ENCODE measurements at places on chromosomes 16 and 17.

DNA sequence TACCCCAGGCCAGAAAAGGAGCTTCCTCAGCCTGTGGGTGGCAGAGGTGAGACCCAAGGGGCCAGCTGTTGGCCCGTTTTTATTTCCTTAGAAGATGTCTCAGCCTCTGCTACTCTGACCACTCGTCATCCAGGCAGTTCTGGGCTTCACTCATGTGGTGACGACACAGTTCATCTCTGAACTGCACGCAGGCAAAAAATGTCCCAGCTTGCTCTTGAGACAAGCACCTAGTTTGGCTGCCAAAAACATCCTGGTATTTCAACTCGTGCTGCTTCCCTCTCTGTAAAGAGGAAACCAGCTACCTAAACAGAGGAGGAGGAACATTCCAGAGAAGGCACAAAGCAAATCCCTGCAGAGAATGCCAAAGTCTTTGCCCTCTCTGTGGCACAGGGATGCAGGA, 125.7 kb downstream of the XYLT1 start:
- no peak for DNase-seq

GRCh38 chr16:50393858-50394802, 25.3 kb upstream of the BRD7 start:
- DNase-seq, result no peak

DNA sequence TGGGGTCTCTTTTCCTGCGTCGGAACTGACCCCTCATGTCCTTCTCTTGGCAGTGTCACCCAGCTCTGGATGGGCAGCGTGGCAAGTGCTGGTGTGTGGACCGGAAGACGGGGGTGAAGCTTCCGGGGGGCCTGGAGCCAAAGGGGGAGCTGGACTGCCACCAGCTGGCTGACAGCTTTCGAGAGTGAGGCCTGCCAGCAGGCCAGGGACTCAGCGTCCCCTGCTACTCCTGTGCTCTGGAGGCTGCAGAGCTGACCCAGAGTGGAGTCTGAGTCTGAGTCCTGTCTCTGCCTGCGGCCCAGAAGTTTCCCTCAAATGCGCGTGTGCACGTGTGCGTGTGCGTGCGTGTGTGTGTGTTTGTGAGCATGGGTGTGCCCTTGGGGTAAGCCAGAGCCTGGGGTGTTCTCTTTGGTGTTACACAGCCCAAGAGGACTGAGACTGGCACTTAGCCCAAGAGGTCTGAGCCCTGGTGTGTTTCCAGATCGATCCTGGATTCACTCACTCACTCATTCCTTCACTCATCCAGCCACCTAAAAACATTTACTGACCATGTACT, 13.2 kb downstream of the IGFBP4 start:
- no peak for DNase-seq

- DNase-seq, result no peak
Observed at GRCh38 chr17:62679866-62680377, 52.5 kb downstream of the MRC2 start.

DNA sequence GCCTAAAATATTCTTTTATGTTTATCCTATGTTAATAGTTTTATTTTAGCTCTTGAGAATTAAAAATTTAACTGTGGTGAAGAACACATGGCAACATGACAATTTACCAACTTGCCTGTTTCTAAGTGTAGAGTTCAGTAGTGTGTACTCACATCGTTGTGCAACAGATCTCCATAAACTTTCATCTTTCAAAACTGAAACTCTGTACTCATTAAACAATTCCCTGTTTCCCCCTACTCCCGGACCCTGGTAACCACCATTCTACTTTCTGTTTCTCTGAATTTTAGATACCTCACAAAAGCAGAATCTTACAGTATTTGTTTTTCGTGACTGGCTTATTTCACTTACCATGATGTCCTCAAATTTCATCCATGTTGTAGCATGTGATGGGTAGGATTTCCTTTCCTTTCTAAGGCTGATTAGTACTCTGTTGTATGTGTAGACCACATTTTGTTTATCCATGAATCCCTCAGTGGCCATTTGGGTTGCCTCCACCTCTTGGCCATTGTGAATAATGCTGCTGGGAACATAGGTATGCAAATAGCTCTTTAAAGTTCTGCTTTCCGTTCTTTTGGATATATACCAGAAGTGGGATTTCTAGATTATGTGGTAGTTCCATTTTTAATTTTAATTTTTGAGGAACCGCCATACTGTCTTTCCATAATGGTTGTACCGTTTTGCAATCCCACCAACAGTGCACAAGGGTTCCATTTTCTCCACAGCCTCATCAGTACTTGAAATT, 17.4 kb downstream of the IST1 start:
- no peak for DNase-seq

- peak; percentile 29 for DNase-seq
Observed at GRCh38 chr16:69179328-69180010, 7.5 kb upstream of the SNTB2 start.

DNA sequence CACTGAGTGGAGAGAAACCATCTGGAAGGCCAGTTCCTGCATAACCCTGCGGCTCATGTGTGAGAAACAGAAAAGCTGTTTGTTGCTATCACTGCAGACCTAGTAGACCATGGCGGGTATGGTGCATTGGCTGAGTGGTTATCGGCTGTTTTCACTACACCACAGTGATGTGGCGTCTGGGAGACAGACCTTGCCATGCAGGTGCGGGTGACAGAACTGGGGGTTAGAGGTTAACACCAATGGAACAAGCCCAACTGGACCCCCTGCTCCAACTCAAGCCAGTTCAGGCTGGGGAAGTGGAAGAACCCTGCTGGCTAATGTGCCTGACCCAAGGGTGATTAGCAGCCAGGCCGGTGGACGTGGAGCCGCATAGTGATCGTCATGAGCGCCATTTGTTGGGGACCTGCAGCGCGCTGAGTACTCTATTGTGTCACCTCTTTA, 91.9 kb downstream of the IRF8 start:
- DNase-seq, result no peak

DNA sequence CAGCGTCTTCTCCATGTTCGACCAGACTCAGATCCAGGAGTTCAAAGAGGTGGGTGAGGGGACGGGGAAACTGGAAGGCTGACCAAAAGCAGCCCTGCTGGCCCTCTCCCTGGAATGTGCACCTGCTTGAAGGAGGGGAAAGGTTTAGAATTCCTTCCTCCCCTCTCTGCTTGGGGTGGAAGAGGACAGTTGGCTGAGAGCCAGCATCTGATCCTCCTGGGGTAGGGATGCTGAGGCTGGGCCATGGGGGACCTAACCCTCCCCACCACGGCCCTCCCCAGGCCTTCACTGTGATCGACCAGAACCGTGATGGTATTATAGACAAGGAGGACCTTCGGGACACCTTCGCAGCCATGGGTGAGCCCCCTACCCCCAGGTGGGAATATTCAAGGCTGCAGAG, 1.3 kb downstream of the MYL11 start:
- peak; percentile 39 for DNase-seq

- no peak for DNase-seq
Observed at GRCh38 chr17:56917559-56918296, 3.9 kb upstream of the TRIM25 start.

GRCh38 chr17:77888242-77889134, 70.0 kb upstream of the TNRC6C start:
- DNase-seq, result no peak

GRCh38 chr17:9522074-9522473, 53.5 kb downstream of the STX8 start:
- peak; percentile 69 for DNase-seq

- DNase-seq, result no peak
Observed at GRCh38 chr17:31690151-31690551, 168.9 kb downstream of the COPRS start.

DNA sequence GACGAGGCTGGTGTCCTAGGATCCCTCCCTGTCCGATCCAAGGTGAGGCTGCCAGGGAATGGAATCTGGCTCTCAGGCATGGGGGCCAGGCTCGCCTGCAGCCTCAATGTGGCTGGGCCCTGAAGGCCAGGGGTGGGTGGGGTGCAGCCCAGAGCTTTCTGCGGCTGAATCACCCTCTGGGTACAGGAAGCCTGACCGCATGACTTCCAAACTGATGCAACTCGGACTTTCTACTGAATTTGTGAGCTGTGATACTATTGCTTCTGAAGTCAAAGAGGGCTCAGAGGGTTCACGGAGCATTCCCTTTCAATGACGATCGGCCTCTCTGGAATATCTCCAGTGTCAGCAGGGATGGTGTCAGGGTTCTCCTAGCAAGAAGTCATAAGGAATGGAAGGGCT, 123.7 kb downstream of the METRNL start:
- no peak for DNase-seq

DNA sequence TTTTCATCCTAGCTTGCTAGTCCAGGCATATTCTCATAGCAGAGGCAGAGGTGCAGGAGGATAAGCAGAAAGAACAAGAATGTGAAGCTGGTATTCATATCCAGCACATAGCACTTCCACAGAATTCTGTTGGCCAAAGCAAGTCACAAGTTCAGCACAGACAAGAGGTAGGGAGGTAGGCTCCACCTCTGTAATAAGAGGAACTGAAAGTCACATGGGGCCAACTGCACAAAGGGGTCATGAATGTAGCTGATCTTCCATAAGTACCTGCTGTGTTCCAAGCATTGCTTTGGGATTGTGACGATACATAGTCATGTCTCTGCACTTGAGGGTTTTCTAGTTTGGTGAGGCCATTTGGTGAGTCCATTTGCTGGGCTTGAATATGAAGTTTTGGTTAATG, 110.8 kb upstream of the MPHOSPH6 start:
- DNase-seq, result no peak

- no peak for DNase-seq
Observed at GRCh38 chr16:48381201-48381600, 4.0 kb downstream of the SIAH1 start.

DNA sequence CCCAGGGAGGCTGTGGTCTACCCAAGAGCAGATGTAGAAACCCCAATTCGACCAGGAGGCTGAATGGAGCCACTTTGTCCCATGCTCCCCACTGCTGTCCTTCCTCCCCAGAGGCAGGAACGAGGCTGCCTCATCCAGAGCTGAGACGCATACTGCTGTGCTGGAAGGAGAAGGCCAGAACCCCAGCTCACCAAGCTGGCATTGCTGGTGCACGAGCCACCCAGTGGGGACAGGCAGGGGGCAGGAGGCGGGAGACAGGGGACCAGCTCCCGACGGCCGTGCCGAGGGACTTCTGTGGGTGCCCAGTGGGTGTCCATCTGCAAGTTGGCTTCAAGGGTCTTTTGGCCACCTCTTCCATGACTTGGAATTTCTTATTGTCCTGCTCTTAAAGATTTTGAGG, 66.6 kb downstream of the NTN1 start:
- DNase-seq, result no peak

- no peak for DNase-seq
Observed at GRCh38 chr16:65773301-65773874, 593.1 kb upstream of the CDH5 start.

DNA sequence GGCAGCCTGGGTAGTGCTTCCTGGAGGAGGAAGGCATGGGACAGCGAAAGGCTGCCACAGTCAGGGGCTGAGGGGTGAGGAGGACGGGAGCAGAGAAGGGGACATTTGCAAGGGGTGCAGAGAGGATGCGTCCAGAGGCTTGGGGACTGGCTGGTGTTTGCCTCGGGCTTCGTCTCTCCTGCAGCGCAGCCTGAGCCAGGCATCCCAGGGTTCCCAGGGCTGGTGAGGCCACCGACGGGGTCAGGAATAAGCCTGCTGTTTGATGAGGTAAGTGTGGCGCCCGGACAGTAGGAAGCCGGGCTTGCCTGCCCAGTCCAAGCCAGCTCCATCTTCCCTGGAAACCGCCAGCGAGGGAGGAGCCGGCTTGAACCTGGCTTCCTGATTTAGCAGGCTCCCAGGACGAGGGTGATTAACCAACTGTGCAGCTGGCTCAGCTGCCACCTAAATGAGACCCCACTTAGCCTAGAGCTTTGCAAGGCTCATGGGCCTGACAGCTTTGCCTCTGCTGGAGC, 47.8 kb downstream of the PITPNM3 start:
- no peak for DNase-seq

- DNase-seq, result no peak
Observed at GRCh38 chr17:78966123-78966813, 13.5 kb downstream of the LGALS3BP start.

GRCh38 chr17:82242698-82242976, 13.8 kb downstream of the SLC16A3 start:
- DNase-seq, result no peak

GRCh38 chr16:27175888-27176287, 27.4 kb upstream of the KDM8 start:
- peak; percentile 27 for DNase-seq

- no peak for DNase-seq
Observed at GRCh38 chr16:9351440-9351839, 260.0 kb downstream of the HAPSTR1 start.

GRCh38 chr17:77933777-77934398, 24.6 kb upstream of the TNRC6C start:
- no peak for DNase-seq

DNA sequence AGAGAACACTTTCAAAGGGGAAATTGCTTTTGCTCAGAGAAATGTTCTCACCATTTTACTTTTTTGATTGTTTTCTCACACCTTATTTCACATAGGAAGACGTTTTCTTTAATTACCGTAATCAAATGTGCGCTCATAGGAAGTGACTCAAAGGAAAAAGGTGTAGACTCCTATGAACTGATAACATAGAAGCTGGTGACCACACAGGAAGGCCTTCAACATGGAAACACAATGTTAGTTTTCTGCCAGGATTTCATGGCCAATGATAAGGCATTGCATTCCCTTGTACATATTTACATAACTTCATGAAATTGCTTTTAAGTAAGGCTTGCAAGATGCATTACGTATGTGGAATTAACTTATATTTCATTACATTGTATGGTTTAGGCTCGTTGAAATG, 40.9 kb upstream of the KCNJ16 start:
- no peak for DNase-seq

DNA sequence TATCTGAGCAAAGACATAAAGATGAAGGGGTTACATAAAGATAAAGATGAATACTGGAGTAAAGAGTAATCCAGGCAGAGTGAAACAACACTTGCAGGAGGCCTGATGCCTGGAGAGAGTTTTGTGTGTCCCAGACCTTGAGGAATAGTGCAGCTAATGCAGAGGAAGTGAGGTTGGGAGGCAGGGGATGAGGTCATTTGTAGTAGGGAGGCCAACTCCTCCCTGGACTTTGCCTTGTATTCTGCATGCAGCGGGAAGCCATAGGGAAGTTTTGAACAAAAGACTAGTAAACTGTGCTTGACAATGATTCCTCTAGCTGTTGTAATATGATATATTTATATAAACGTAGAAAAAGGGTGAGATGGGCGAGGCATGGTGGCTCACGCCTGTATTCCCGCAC, 356.6 kb downstream of the KCNJ2 start:
- no peak for DNase-seq

- no peak for DNase-seq
Observed at GRCh38 chr17:69810326-69810965, 264.6 kb upstream of the KCNJ16 start.

GRCh38 chr16:11094857-11095565, 150.6 kb downstream of the CLEC16A start:
- DNase-seq, result no peak
